ENCODE measurements at places on chromosomes 12 and 14.

- no peak for DNase-seq
Measured at GRCh38 chr14:50772412-50772811, 58.5 kb downstream of the NIN start.

DNA sequence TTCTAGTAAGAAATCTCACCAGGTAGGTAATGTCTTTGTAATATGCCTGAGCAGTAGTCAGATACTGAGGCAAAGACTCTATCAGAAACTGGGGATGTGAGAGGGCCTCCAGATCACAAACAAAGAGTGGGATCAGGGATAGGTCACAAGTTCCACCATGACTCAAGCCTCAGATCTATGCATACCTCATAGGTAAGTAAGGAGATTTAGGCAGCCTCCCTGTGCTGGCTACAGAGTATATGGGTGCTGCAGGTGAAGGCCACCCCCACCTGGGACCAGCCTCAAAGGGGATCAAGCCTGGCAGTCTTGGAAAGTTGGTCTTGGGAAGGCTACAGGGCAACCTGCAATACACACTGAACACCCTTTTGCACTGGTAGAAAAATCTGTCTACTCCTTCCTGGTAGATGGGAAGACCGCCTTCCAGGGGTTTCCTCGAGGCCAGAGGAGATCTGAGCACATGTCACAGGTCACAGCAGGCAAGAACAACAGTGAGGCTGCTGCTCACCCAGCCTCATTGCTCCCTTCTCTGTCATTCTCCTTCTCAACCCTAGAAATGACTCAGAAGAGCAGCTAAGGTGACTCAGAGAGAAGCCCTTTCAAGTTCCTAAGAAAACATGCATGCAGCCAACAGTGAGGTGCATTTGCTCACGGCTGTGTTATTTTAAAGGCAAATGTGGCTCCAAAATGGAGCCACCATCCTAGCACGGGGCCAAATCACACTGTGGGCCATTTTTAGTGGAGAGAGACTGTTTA, 143.4 kb upstream of the CDKN3 start:
- DNase-seq, result no peak

DNA sequence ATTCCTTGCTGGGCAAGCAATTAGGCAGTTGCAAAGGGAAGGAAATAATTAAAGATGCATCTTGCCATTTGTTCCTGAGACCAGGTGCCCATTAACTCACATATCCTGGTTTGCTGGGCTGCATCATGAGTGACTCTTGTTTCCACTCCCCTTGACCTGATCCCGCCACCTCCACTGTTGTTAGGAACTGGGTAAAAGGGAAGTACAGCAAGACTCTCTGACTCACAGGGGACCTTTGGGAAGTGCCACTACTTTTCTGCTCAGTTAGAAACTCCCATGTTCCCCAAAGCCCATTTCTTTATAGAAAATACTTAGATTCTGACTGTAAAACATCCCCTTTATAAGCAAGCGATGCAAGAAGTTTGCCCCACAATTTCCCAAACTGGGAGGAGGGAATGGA, 186.0 kb upstream of the BCL2L14 start:
- no peak for DNase-seq

- DNase-seq, result no peak
Measured at GRCh38 chr14:99422228-99423010, 58.2 kb downstream of the SETD3 start.

GRCh38 chr14:79638672-79639266, 572.5 kb downstream of the DIO2 start:
- no peak for DNase-seq

DNA sequence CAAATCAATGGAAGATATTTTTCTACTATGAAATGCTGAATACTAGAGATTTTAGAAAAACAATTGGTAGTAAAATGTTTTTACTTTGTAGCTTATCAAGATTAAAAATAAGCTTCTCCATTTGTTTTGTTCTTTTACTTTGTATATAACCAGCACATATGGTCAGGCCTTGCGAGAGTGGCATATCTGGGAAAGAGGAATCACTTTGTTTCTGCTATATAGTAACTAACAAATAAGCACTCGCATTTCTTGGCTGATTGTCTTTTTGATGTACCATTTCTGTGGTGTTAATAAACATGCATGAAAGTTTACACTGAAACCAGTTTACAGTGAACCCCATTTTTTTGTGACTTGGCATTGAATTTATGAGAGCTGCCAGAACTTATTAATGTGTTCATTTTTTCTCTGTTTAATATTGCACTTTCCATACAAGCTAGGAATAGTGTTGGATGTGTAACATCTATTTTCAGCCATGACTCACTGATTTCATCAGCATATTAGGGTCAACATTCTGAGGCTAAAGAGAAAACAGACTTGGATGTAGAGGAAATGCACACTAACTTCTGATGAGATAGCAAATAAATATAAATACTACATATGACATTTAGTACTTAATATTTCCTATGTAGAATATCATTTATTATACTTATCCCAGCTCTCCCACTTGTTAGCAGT, 635.5 kb downstream of the KCNH5 start:
- DNase-seq, result no peak

DNA sequence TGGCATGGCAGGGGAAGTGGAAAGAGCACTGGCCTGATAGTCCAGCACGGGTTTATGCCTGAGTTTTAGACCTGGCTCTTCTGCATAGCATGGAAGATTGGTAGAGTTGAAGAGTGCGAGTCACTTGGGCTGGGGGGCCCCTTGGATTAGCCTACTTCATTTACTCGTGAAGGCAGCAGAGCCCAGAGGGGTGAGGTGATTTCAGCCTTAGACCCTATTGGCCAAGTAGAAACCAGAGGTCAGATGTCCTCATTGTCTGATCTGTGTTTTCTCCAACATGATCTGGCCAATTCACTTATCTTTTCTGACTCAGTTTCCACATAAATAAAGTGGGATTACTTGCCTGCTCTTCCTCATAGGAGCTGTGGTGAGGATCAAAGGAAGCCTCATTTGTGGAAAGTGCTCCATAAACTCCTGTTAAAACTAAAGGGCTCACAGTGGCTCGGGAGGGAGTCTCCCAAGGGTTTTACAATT, 1.9 kb downstream of the PLEKHG3 start:
- no peak for DNase-seq

- no peak for DNase-seq
Measured at GRCh38 chr12:87025976-87026375, 769.8 kb upstream of the MGAT4C start.

Measured in NCI-H1930 (cell line).